ENCODE measurements at places on chromosomes 11 and 22.

GRCh38 chr22:41876275-41876674 is 38.6 kb downstream of the SHISA8 start:
- no peak for DNase-seq

DNA sequence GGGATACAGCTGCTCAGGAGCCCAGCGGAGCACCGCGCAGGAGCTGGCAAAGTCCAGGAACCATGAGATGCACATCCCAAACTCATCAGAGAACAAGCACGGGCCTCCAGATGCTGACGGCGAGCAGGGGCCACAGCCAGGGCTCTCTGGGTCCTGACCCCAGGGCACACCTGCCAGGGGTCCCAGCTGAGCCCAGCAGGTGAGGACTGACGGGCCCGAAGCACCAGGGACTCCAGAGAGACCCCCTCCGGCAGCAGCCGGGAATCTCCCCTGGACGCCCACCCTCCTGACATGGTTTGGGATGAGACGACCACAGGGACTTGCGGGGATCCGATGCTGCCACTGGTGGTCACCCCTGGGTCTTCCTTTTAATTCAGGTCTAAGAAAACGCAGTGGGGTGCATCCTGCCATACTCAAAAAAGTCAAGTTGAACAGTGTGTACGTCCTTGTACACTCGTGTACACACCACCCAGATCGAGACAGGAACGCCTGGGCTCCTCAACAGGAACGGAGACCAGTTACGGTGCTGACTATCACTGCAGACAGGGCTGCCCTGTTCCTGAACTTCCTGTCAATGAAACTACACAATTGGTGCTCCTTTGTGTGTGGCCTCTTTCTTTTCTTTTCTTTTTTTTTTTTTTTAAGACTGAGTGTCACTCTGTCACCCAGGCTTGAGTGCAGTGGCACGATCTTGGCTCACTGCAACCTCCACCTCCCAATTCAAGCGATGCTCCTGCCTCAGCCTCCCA is 21.9 kb downstream of the TTLL8 start:
- DNase-seq = peak; percentile 45

- no peak for DNase-seq
Measured at GRCh38 chr11:108618529-108618928, 25.0 kb upstream of the EXPH5 start.

GRCh38 chr11:68792400-68792966 is 41.2 kb upstream of the TESMIN start:
- no peak for DNase-seq

- no peak for DNase-seq
Measured at GRCh38 chr22:46148336-46148735, 2.0 kb upstream of the PPARA start.

DNA sequence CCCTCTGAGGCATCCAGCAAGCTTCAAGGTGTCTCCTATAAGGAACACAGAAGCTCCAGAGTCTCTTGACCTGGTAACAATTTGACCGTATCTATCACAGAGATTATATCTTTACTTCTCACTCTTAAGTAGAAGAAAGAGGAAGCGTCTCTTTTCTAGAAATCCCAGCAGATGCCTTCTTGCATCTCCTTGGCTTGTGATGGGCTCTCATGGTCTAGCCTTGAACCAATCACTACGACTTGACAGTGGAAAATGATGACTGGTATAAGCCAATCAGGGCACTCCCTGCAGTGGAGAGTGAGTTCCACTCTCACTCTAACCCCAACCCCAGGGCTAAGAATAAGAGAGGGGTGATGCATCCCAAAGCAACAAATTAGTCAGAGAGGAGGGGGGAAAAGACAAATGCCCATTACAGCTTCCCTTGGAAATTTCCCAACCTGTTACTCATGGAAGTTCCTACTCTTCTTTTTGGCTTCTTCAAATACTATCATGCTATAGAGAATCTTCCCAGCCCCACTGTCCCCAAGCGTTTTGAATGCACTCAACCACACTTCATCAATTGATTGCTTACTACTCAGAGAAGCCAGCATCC is 293.5 kb downstream of the MN1 start:
- no peak for DNase-seq

GRCh38 chr11:42837994-42838393 is 473.8 kb upstream of the API5 start:
- no peak for DNase-seq

DNA sequence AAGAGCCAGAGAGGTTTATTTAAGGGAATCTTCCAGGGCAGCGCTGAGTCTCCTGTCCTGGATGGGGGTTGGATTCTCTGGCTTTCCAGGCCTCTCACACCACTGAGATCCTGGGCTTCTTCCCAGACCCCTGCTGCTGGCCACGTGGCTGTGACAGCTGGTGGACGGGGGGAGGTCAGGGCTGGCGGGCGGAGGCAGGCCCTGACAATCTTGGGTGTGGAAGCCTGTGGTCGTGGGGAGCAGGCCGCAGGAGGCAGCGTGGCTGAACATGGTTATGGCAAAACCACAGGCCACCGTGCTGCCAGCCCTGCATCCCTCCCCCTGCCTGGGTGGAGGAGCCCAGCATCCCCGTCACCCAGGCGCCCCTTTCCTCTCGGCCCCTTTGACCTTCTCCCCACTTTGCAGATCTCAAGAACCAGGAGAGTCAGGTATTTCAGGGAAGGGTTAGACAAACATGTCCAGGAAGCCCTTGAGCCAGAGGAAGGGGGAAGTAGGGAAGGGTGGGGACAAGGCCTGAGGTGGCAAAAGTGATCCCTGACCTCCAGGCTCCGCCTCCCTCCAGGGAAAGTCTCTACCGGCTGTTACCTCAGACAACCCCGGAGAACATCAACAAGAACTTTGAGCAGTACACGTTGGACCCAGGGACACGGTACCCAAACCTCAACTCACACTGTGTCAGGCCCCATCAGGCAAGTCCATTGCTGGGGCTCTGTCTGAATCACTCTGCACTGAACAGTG is 111.8 kb downstream of the MICAL2 start:
- no peak for DNase-seq

DNA sequence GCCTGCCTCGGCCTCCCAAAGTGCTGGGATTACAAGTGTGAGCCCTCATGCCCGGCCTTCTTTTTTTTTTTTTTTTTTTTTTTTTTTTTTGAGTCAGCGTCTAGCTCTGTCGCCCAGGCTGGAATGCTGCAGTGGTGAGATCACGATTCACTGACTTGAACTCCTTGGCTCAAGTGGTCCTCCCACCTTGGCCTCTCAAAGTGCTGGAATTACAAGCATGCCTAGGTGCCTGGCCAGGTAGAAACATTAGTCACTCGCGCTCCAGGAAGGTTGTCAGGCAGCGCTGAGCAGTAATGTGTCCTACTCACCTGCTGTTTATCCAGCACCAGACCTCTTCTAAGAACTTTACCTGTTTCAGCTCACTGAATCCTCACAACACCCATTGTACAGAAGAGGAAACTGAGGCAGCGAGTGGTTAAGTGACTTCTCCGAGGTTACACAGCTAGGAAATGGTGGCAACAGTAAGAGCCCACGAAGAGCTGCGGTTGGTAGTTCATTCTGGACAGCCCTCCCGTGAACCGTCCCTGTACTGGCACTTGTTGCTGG is 496 bp upstream of the CST6 start:
- DNase-seq = peak; percentile 56

DNA sequence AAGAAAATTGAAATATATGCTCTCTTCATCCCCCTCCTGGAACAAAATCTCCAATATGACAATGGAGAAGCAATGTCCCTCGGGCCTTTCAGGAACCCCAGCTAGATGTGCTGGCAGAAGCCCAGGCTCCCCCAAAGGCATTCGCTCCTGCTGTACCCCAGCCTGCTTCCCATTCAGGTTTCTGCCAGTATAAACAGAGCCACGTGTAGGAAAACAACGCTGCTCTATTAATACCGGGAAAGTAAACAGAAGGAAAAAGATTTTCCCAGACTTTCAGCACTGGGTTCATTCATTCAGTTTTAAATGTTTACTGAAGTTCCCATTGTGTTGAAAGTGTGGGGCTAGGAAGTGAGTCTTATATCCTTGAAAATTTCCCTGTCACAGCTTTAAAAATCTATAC is 147.1 kb downstream of the CADM1 start:
- DNase-seq = no peak

DNA sequence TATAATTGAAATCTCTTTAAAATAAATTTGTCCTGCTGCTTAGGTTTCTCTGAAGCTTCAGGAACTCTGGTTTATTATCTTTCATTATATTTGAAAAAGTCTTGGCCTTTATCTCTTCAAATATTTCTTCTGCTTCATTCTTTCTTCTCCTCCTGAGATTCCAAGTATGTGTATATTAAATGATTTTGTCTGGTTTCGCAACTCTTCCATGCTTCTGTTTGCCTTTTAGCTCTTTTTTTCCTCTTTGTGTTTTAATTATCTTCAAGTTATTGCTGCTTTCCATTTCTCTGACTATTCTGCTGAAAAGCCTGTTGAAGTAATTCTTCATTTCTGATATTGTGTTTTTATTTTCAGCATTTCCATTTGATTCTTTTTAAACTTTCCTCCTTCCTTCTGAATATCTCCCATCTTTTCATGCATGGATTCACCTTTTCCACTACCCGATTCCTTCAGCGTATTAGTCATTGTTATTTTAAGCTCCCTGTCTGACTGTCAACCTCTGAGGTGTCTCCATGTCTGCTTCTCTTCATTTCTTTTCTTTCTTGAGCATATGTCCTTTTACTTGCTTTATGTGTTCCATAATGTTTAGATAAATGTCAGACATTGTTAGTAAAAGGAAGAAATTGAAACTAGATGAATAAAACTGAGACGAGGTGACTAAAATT is 46.6 kb upstream of the CTSC start:
- DNase-seq = no peak

DNA sequence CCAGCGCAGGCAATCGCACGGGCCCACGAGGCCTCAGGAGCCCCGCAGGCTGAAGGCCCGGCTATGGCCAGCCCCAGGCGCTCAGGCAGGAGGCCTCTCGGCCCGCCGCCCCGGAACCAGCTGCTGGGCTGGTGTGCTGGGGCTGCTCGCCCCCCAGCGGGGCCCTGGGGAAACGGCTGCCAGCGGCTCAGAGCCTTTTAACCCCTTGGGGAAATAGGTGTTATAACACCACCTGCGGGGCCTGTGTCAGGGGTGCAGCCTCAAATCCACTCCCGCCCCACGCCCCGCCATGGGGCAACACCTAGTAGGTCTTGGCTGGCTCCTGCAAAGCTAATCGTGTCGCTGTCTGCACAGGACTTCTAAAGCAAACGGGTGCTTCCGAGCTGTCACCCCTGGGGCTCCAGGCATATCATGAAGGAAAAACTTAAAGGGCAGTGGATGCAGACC is 237.4 kb downstream of the TTC28 start:
- DNase-seq = peak; percentile 92

DNA sequence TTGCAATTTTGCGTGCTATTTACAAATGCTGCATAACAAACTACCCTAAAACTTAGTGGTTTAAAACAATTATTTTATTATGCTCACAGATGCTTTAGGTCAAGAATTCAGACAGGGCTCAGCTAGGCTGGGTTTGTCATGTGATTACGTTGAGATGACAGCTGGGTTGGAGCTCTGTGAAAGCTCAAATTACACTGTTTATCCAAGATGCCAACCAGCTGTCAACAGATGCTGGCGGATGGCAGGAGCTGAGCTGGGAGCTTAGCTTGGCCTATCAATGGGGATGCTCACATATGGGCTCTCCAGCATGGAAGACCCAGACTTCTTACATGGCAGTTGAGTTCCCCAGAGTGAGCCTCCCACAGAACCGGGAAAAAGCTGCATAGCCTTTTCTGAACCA is 62.7 kb downstream of the STK33 start:
- DNase-seq = no peak

GRCh38 chr11:44530413-44531115 is 34.9 kb upstream of the CD82 start:
- DNase-seq = peak; percentile 16

DNA sequence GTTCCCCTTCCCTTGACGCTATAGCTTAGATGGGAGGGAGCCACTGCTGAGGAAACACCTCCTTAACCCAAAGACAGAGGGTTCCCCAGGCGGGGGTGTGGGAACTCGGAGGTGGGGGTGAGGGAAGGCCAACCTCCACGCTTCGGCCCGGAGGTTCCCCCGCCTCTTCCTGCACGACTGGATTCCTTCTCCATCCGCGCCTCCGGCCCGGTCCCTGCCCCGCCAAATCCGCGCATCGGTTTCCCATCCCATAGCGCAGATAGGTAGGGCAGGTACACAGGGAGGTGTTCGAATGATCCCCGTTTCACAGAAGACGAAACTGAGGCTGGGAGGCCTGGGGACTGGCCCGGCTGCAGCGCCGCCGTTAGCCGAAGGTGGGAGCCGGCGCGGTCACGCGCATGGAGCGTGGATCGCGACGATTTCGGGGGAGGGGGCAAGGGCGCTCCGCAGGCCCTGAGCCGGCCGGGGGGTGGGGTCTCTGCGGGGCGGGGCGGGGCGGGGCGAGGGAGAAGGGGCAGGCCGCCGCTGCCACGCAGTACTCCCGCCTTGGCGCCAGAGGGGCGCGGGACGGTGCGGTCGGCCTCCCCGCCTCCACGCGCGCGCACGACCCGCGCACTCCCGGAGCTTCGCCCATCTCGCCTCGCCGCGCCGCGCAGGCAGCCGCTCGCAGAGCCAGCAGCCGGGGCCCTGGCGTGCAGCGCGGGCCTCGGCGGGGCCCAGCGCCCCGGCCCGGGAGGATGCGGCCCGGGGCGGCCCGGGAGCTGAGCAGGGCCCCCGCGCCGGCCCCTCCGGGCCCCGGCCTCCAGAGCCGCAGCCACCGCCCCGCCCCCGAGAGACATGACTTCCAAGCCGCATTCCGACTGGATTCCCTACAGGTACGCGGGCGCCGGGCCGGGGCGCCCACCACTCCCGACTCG is at the start of gene TUB:
Gene TUB, plus strand, starts transcription at position 538 of the 917 bp plus-strand sequence. Its CDS starts 300 bp downstream, at position 838.
- DNase-seq = peak; percentile 95

GRCh38 chr11:64810891-64811272 is 531 bp upstream of the MEN1 start:
- no peak for DNase-seq

DNA sequence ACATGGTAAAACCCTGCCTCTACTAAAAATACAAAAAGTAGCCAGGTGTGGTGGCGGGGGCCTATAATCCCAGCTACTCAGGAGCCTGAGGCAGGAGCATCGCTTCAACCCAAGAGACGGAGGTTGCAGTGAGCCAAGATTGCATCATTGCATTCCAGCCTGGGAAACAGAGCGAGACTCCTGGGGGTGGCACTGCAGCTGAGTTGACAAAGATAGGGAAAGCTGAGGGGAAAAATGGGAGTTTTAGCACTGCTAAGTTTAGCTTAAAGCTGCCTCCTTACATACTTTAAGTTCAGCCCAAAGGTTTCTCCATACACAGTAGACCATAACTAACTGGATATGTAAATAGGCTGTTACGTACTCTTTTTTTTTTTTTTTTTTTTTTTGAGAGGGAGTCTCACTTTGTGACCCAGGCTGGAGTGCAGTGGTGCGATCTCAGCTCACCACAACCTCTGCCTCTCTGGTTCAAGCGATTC is 9.0 kb upstream of the USP28 start:
- DNase-seq = peak; percentile 54

Measured in H7 (cell line).